ENCODE measurements at places on chromosomes 4 and X.

DNA sequence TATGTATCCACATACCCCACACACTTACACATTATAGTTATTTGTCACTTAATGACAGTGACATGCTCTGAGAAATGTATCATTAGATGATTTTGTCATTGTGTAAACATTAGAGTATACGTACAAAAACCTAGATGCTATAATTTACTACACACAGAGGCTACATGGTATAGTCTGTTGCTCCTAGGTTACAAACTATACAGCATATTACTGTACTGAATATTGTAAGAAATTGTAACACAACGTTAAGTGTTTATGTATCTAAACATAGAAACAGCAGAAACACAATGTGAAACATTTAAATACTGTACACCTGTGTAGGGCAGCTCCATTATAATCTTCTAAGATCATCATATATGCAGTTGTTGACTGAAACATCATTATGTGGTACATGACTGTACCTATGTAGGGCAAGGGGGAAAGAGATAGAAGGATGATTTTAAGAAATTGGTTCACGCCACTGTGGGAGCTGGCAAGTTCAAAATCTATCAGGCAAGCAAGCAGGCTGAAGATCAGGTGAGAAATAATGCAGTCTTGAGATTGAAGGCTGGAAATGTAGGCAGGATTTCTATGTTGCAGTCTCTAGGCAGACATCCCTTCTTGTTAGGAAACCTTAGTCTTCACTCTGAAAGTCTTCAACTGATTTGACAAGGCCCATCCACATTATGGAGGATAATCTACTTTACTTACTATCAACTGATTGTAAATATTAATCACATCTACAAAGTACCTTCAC lies 78.0 kb upstream of the CPEB2 start:
- no peak for DNase-seq

GRCh38 chr4:141375855-141376254 lies 155.2 kb downstream of the ZNF330 start:
- DNase-seq: no peak

DNA sequence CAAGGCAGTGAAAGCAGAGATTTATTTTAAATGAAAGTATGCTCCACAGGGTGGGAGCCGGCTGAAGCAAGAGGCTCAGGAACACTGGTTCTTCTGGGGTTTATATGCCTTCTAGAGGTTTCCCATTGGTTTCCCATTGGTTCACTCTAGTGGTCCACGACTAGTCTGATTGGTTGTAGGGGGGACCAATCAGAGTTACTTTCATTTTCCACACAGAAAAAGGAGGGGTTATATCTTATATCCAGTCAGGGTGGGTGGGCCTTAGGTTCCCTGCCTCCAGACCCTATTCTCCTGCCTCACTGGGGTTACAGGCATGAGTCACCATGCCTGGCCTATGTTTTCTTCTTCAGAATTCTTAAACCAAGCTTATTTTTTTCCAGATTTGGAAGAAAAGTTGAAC lies 101.6 kb downstream of the KLHL8 start:
- DNase-seq: no peak

DNA sequence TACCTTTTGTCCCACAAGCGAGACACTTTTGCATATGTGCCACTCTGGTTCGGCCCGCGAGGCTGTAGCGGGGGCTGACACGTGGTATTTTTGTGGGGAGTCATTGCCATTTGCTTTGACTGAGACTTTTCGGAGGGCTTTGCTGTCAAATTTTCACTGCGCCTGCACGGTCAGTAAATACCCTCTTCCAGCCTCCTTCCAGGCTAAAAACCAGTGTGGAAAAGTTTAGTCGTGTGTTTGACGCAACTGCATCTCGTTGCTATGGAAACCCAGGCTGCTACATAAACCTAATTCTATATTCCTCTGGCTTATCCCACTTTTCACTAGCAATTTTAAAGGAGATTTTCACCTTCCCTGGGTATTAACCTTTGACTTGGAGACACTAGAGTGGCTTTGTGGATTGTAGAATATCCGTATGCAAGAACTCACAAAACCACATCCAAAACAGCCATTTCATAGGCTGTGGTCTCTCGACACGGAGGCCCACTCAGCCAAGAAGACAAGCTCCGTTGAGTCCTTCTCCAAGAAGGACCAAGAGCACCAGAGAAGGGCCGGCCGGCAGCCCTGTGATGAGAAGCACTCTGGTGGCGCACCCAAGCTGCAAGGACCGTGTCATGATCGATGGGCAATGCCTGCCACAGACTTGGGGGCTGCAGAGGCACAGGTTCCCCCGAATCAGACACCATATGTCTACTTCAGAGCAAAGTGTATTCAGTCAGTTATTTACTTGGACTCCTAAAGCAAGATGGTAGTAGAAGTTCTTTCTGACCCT lies 38.4 kb upstream of the ENPP6 start:
- no peak for DNase-seq

DNA sequence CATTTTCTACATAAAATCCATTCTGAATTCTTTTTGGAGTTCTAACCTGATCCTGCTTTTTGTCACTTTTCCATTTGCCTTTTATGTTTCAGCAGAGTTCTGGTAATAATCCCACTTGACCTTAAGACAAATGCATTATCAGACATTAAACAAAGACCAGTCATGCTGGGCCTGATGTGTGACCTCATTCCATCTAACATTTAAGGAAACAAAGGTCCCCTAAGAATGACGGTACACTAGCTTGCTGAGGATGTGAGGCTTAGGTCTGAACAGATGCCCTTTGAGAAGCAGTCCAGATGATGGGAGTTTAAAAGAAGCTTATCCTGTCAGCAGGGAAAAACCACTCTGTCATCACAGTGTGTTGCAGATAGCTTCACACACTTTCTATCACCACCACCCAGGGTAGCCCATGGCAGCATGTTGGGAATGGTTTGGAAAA lies 38.1 kb upstream of the PDE5A start:
- no peak for DNase-seq

DNA sequence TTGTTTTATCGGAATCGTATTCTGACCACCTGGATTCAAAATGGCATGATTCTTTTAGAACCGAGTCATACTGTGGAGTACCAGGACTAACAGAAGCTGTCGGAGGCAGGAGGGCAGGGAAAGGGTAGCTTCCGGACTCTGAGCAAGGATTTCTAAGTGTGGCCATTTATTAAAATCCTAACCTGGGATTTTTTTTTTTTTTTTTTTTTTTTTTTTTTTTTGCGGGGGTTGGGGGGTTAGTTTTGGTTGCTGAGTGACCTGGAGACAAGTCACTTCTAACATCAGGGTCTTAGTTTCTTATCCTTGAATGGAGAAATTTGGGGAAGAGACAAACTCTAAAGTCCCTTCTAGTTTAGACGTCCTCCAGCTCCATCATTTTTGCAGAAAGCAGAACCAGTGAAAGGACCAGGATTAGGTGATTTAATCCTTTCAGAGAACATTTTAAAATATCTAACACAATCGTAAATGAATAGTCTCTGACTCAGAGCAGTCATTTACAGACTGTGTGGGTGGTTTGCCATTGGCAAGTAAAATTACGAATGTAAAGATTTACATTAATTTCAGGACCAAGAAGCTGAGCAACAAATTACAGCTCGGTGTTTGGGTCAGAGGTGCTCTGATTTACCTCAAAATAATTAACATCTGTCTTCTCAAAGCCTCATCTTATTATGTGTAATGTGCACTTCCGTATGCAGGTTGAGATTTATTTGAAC lies 7.3 kb downstream of the SLC25A5 start:
- DNase-seq: no peak

GRCh38 chr4:131974730-131975129 lies 1174.4 kb upstream of the PCDH10 start:
- DNase-seq: no peak

DNA sequence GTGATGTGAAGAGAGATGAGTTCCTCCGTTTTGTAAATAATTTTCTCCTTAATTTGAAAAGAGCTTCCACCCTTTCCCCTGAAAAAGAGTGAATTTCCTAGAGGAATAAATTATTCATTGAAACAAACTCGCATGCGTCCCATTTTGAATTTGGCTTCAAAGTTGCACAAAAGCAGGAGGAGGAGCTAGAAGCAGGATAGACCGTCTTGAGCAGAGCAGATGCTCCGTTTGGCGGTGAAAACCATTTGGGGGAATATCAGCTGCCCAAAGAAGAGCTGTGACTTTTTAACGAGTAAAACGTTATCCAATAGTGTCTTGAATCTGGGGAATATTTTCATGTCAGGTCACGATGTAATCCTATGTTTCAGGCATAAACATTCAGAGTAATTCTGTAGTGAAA lies 42.0 kb downstream of the FAM149A start:
- DNase-seq: no peak

GRCh38 chrX:132467026-132467425 lies 21.8 kb downstream of the MBNL3 start:
- no peak for DNase-seq

DNA sequence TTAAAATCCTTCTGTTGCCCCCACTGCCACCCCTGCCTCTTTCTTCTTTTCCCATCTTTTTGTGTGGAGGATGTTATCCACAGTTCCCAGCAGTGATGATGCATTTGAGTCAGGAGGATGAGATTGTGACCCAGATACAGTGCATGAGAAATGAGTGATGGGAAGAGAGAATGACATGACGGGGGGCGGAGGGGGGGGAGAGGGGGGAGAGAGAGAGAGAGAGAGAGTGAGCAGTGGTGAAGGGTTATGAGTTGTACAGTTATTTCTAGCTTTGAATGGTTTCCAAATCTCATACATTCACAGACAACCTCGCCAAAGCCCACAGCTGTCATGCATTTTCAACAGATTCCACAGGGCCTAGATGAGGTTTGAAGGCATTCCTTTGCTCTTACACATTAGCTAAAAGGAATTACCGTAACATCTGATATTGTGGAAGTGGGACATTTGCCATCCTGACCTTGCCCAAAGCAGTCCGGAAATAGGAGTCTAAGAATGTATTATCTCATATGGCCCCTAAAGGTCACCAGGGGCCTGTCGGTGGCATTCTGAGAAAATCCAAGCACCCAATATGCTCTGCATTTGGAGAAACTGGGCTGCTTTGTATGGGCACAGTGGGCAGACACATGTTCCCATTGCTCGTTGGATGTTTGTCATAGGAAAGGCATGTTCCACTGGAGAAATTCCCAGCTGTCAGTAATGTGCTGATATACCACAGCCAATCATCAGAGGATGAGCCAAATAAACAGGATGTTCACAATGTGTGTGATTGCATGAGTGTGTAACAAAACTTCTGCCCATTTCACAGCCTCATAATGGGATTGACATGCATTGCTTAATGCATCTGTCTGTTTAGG lies 435.8 kb downstream of the SPRY1 start:
- DNase-seq: no peak

- no peak for DNase-seq
Observed at GRCh38 chrX:76148041-76148665, 24.7 kb upstream of the PBDC1 start.

- DNase-seq: no peak
Observed at GRCh38 chr4:90254357-90254756, 127.2 kb downstream of the CCSER1 start.

GRCh38 chrX:120697053-120697452 lies 67.2 kb upstream of the C1GALT1C1 start:
- DNase-seq: peak; percentile 50

DNA sequence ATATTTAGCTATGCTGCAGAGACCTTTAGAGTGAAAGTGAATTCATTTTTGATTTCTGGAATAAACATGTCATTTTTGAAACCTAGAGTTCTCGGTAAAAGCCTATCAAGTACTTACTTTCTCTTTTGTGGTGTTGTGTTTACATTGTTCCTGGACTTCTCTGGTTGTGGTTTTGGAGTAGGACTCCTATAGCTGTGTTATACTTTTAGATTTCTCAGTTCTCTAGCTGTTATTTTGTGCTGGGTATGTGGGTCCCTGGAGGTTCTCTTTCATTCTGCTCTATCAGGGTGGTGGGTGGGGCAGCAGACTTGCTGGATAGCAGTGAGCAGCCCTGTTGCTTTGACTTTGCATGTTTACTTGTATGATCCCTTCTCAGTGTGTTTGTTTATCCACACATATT lies 25.6 kb upstream of the MSMO1 start:
- DNase-seq: no peak

DNA sequence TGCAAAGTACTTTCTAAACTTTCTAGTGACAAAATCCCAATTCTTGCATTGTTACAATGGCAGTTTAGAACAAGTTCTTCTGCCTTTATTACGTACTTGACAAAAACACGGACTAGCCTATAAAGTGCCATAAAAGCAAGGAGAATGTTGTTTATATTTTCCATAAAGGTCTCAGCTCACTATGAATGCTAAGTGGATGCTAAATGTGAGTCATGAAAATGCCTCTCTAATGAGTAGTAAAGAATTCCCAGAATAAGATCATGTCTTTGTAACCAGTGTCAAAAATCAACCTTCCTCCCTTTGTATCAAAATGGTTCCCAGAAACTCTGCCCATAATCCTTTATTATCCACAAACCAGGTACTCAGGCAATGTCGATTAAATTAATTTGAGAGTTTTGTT lies 539.8 kb upstream of the SLIT2 start:
- no peak for DNase-seq

- DNase-seq: no peak
Observed at GRCh38 chrX:3378156-3378555, 31.7 kb upstream of the MXRA5 start.

- no peak for DNase-seq
Observed at GRCh38 chrX:150506486-150506885, 61.9 kb upstream of the MTM1 start.

GRCh38 chr4:2800691-2801596 lies 8.1 kb downstream of the SH3BP2 start:
- no peak for DNase-seq

DNA sequence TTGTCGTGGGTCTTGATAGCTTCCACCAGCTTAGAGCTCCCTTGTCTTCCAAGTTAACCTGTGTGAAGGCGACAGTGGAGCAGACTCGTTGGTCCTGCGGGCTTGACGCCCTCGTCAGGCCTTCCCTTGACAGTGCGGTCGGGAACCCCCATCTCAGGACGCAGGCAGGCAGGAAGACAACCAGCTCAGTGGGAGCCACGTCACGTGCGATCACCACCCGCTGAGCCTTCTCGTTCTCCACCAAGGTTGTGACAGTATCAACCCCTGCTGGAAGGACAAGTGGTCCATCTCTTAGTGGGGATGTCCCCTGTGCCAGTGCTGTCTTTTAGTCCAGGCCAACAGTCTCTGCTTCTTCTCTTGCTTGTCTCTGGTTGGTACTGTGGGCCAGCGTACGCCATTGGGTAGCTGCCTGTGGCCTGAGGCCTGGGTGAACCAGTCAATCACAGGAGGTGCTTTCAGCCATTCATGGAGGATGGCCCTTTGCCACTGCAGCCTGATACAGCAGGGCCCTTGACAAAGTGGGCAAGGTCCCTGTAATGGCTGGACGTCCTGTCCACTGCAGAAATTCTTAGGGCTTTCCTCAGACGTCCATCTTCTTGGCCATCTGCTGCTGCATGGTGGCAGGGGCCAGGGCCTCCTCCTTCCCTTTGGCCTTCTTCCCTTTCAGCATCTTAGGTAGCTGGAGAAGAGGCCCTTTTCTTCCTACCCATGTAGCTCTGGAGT lies 31.4 kb downstream of the RGS12 start:
- no peak for DNase-seq

DNA sequence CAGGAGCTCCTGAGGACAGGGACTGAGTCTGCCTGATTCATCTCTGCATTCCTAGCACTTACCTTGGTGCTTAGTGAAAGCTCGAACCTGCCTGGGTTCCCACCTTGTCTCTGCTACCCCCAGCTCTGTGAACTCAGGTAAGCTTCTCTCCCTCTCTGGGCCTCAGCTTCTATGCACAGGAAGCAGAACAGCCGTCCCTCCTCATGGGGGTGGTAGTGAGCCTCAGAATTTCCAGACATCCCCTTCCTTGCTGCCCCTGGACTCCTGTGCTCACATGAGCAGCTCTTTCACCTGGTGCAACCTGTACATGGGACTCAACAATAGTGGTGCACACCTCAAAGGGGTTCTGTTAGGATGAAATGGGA lies 50.8 kb downstream of the HTRA3 start:
- DNase-seq: no peak

- DNase-seq: no peak
Observed at GRCh38 chr4:156972379-156973015, 898 bp upstream of the PDGFC start.

All from stimulated activated effector memory CD8-positive, alpha-beta T cell treated with anti-CD3 and anti-CD28 coated beads, Interleukin-12 subunit alpha, Interleukin-12 subunit beta, amount 100 ng/mL, for 72 hours (primary cell).